ENCODE measurements at places on chromosomes 13 and 19.

DNA sequence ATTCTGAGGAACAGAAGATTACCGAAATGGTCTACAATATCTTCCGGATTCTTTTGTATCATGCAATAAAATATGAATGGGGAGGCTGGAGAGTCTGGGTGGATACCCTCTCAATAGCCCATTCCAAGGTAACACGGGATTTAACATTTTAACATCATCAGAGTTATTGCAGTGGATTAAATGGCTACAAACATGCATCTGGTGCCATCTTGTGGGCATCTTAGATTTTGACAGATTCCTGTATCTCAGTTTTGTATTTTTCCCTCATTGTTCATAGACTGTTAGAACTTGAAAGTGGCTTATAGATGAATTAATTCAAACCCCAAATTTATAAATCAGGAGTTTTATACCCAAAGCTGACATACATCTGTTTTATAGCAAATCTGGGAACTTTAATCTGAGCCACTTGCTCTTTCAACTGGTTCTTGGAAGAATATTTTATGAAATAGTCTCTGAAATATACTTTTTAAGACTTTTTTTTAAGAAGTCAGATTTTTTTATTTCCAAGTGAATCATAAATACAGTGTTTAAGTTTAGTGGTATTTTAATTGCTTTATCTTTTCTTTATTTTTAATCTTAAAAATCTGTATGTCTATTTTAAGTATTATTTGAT lies 215.2 kb downstream of the NBEA start:
- DNase-seq, result no peak

DNA sequence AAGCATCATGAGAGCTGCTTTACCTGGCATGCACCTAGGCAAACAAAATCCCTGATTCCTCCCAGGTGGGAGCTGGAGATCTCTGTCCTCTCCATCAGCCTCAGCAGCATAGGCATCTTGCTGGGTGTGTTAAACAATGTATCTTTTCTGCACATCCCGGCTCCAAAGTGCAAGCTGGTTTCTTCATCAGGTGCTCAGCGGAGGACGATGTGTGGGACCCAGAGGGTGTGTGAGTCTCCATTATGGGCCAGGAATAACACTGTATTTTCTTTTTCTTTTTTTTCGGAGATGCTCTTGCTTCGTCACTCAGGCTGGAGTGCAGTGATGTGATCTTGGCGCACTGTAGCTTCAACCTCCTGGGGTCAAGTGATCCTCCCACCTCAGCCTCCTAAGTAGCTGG lies 9.9 kb downstream of the CNFN start:
- DNase-seq, result no peak

DNA sequence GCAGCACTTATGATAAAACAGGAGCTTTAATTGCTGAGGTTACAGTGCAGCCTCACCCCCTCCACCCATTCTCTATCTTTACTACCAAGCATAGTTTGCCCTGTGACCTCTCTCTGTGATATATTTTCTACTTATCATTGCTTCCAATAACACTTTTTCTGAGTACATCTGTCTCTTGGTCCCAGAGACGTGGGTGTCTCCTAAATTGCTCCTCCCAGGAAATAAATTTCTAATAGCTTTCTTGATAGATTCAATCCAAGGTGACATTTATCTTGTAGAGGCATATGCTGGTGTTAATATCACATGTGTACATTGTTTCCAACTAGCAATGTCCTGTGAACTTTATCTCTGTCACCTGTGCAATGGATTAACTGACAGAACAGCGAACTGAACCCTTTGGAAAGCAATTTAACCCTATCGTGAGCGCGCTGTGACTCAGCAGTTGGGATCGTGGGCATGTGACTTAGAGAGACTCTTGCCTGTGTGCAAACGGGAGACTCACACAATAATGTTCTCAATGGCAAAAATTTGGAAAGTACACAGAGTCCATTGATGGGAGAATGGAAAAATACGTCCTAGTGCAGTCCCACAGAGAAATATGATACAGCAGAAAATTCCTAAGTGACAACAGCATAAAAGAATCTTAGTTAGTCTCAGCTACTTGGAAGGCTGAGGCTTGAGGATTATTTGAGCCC lies 7.0 kb upstream of the MAP2K2 start:
- no peak for DNase-seq

GRCh38 chr13:108813587-108814170 lies 184.3 kb downstream of the MYO16 start:
- DNase-seq, result no peak

- no peak for DNase-seq
Measured at GRCh38 chr13:113528813-113529180, 38.3 kb upstream of the DCUN1D2 start.

GRCh38 chr19:56400485-56400884 lies 3.6 kb upstream of the ZNF583 start:
- DNase-seq, result no peak

DNA sequence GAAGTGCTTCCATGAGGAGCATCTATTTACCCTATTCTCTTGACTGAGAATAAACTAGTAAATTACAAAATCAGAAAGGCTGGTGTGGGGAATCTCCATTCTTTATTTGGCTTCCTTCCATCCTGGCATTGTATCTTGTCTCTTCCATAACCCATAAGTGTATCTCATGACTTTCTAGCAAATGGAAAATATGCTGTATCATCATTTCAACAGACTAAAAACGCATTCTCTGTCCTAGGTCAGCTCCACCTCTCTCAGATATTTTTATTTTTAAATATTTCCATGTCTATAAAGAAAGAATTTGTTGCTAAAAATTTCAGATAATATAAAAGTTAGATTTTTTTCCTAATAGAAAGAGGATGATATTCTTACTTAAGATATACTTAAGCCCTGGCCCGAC lies 154.2 kb upstream of the MYO16 start:
- DNase-seq, result no peak

- DNase-seq, result no peak
Measured at GRCh38 chr19:55550321-55550650, 4.9 kb upstream of the SBK3 start.

DNA sequence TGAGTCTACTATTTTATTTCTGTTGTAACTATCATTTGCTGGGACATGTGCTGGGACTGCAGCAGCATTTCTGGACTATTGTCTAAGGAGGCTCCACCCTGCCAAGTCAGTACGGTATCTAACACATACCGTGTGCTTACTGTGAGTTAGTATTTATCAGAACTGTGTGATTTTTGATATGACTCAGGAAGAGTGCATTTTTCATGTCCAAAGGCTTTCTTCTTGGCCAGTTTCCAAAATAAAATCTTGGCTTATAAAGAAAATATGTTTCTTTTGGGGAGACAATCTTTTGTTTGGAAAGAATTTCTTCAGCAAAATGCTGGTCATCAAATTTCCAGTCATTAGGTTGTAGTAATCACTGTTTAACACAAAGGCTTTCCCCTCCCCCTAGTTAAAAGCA lies 11.6 kb downstream of the PARP4 start:
- no peak for DNase-seq

DNA sequence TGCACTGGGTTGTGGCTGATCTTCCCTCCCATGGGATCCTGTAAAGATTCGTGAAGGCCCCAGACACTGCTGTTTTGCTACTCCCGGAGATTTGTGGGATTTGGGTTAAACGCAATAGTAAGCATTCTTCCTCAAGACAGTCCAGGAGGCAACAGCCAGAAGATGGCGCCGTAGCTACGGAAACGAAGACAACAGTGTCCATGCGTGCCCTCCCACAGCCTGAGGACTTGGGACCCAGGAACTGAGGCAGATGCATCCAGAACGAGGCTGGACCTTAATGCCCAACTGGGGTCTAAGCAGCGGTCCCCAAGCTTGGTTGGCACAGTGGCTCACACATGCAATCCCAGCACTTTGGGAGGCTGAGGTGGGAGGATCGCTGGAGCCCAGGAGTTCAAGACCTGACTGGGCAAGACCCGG lies 57.6 kb upstream of the ZNF507 start:
- no peak for DNase-seq

GRCh38 chr13:80116107-80116506 lies 224.8 kb downstream of the SPRY2 start:
- no peak for DNase-seq

Data from activated T-helper 1 cell treated with anti-CD3 and anti-CD28 coated beads, Interleukin-2, amount 50 U/mL, for 16 hours (primary cell).